ENCODE measurements at places on chromosomes 5 and 9.

DNA sequence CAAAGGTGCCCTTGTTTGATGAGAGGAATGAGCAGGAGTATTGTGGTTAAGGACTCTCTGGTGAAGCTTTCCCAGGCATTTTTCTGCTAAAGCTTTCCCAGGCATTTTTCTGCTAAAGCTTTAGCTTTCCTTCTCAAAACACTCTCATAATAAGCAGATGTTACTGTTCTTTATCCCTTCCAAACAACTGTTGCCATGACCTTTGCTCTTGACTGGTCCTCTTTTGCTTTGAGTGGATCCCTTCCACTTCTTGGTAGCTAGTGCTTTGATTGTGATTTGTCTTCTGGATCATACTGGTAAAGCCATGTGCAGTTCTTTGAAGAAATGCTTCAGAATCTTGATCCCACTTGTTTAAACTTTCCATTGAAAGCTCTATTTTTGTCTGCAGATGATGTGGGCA is 85.8 kb downstream of the GPBP1 start:
- DNase-seq = no peak

DNA sequence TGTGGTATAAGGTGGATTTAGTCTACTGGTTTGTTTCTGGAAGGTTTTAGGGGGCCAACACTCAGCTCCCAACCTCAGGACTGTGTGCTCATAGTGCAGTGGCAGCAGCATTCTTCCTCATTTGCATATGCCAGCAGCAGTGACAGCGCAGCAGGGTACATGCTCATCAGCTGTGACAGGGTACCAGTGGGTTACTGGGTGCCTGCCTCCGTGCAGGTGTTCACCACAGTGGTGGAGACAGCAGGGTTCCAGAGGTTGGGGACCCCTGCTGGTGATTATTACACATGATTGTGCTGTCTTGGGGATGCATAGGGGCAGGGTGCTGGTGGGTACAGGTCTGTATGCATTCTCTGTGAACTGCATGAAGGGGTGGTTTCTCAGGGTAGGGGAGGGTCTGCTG is 45.5 kb upstream of the IFNE start:
- no peak for DNase-seq

GRCh38 chr5:94228791-94229190 is 389.6 kb downstream of the KIAA0825 start:
- DNase-seq = no peak

DNA sequence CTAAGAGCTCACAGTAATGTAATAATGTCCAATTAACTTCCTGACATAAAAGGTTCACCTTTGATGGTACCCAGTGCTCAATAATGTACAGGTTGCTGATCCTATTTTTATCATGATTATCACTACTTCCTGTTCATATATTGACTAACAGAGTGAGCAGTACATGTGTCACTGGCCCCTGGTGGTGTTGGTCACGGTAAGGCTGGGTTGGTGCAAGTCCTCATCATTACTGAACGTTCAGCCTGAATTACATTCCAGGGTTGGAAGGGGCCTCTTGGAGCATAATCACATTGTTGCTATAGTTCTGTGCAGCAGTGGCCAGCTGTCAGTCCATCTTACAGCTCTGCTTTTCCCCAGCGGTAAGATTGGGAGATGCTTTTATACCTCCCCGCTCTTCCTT is 24.2 kb upstream of the CKMT2 start:
- no peak for DNase-seq

- DNase-seq = no peak
These were observed at the start of gene GRIA1 for GRCh38 chr5:153490118-153491037. GRIA1 (plus strand) TSS chr5:153490670.

All from effector memory CD8-positive, alpha-beta T cell (primary cell).